ENCODE measurements at places on chromosomes 3 and 15.
A peak's percentile ranks its signal among the peaks of the same experiment; 100 is the strongest.

DNA sequence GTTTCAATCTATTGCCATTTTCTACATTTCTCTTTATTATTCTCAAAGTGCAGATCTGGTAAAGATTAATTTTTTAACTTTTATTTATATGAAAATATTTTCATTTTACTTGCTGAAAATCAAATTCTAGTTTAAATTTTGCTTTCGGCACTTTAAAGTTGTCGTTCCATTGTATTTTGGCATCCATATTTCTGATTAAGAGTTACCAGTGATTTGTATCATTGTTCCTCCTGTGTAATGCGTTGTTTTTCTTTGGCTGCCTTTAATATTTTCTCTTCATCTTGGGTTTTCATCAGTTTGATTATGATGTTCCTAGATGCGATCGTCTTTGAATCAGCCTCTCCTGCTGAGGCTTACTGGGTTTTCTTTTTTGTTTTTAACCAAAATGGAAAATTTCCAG is 97.3 kb downstream of the SPATA16 start:
- DNase-seq, result no peak

DNA sequence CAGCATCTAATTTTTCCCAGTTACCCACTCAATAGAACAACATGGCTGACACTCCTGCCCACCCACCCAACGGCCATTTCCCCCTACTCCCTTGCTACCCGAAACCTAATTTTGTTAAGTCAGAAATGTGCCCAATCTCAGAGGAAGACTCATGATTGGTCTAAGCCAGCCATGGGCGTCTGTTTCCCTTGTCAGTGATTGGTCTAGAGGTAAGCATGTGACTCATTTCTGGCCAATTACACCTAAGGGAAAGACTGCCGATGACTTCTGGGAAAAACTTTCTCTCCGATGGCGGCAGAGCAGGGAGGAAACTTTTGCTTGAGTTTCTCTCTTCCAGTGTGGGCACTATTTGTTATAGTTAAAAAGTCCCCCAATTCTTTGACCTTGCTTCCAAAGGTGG is 72.9 kb downstream of the RPLP1 start:
- no peak for DNase-seq

- DNase-seq, result no peak
Observed at GRCh38 chr3:52779011-52779836, 1.8 kb downstream of the ITIH1 start.

GRCh38 chr3:105430455-105430854 is 63.7 kb downstream of the ALCAM start:
- no peak for DNase-seq

DNA sequence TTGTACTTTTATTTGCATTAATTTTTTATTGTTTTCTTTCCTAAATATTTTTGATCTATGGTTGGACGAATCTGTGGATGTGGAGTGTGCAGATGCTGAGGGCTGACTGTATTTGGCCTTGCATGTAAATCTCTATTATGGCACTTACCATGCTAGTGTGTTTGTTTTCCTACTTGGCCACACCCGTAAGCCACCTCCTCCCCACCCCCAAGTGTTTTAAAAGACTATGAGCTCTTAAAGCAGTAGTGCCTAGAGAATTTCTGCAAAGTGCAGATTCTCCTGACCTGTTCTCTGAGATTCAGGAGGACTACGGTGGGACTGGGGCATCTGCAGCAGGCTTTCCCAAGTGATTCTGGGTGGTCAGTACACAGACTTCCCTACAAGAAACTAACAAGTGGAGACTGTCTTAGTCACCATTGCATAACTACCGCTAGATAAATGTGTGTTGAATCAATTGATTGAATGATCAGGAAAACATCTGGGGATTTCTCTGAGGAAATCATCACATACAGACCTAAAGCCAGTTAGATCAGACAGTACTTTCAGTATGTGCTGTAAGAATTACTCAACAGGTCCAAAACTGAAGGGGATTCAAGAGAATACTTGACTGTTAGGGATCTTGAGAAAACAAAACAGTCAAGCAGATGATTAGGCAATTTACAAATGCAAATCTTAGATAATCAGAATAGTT is 6.2 kb upstream of the TIPARP start:
- peak; percentile 65 for DNase-seq

- no peak for DNase-seq
Observed at GRCh38 chr3:180188512-180189309, 152.0 kb upstream of the PEX5L start.

DNA sequence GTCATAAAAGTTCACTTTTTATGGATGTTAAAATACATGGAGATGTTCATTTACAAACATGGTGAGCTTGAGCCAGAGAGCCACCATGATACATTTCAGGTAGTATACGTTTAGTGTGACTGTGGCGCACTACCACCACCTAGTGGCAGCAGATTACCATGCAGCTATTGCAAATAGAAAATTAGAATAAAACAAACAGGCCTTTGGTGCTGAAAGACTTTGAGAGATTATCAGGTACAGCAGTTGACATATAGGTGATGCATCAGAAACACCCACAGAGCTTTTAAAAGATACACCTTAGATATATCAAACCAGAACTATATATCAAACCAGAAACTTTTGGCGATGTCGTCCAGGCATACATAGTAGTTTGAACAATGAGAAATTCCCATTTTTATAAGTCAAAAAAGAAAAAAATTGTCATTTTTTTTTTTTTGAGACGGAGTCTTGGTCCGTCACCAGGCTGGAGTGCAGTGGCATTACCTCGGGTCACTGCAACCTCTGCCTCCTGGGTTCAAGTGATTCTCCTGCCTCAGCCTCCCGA is 42.0 kb upstream of the ICE2 start:
- peak; percentile 74 for DNase-seq

Data from fibroblast of villous mesenchyme (primary cell).